ENCODE measurements at places on chromosomes 7 and 10.

- no peak for DNase-seq
Measured at GRCh38 chr7:91082852-91083495, 181.3 kb upstream of the FZD1 start.

- no peak for DNase-seq
Measured at GRCh38 chr7:155685070-155685790, 40.8 kb downstream of the RBM33 start.

DNA sequence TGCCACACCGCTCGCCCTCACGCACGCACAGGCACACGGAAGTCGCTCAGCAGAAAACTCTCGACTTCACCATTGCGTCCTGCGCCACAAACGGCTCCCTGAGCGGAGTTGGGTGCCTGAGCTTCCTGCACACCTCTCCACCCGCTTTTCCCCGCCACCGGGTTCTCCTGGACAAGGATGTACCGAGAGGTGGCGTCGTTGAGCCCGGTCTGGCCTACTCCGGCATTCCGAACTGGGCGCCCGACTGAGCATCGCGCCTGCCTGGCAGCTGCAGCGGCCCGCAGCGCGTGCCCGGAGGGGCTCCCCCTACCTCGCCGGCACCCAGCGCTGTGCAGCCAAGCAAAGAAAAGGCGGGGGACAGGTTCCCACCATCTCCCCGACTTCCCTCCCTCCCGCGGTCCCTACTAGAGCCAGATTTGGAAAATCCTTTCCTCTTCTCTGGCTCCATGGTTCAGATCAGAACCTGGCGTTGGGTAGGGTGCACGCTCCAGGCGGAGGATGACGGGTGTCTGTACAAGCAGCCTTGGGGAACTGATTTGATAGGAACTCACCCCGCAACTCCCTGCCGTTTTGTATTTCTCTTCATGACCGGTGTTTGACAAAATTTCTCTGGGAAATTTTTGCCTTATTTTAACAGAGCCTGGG lies 1.7 kb downstream of the SORCS3 start:
- no peak for DNase-seq

DNA sequence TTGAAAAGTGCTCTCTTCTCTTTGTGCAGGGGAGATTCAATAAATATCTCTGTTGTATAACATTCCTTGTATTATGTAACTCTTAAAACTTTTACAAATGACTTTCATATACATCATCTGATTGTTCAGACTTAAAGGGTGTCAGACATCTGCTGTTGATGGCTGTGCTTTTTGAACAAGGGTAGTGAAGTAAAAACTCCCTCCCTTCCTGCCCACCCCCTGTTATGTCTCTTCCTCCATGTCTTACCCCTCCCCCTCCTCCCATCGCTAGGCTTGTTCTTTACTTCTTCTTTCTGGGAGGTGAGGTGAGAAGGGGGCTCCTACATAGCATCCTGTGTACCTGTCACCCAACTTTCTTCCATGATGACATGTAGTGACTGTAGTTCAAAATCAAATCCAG lies 23.4 kb upstream of the ABCB4 start:
- DNase-seq, result no peak

DNA sequence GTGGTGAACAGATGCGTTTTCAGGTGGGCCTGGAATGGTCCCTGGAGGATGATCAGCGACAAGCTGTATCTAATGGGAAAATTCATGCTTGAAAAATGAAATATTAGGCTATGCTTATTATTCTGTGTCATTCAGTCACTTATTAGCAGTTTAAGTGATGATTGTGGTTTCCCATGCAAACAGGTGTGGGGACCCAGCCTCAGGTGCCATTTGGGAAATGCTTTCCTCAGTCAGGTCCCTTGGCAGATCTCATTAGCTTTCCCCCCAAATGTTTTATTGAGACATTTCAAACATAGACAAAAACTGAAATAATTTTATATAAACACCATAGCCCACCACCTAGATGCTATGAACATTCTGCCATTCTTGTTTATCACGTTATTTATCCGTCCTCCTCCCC lies 411 bp upstream of the SNX10 start:
- DNase-seq, result no peak

- DNase-seq, result no peak
Measured at GRCh38 chr10:25398680-25399079, 223.9 kb downstream of the GPR158 start.

GRCh38 chr10:118501637-118502440 lies 93.6 kb downstream of the PRLHR start:
- DNase-seq, result no peak

GRCh38 chr10:110075686-110076085 lies 67.9 kb downstream of the ADD3 start:
- no peak for DNase-seq

GRCh38 chr7:147894271-147894670 lies 696.3 kb upstream of the C7orf33 start:
- DNase-seq, result no peak

DNA sequence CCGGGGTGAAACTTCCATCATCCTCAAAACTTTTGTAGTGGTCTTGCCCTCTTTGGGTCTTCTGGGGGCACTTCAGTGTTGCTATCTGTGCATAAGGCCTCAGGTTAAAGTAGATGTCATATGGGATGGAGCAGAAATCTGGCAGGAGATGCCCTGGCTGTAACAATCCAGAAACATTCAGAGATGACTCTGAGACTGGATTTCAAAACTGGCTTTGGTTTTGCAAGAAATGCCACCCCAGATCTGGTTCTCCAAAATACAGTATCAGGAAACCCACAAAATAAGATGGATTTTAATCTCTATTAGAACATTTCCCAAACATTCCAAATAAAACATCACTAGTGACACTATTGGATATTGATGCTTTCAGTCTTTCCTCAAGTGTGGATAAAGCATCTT lies 191.5 kb downstream of the REEP3 start:
- DNase-seq, result no peak

DNA sequence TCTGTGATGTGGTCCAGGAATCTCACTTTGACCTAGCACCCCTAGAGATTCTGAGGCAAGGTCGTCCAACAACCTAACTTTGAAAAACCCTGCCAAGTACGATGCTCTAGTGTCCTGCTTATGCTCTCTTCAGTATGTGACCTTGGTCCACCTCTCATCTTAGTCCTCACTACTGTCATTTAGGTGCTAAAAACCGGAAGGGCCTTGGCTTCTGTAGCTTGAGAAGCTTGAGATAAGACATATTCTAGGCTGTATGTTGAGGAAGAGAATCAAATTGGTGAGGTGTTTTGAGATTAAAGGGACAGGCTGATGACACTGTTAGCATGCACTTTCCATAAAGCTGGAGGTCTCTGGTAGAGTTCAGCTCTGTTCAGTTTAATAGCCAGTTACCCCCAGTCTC lies 57.0 kb upstream of the MTPN start:
- no peak for DNase-seq

DNA sequence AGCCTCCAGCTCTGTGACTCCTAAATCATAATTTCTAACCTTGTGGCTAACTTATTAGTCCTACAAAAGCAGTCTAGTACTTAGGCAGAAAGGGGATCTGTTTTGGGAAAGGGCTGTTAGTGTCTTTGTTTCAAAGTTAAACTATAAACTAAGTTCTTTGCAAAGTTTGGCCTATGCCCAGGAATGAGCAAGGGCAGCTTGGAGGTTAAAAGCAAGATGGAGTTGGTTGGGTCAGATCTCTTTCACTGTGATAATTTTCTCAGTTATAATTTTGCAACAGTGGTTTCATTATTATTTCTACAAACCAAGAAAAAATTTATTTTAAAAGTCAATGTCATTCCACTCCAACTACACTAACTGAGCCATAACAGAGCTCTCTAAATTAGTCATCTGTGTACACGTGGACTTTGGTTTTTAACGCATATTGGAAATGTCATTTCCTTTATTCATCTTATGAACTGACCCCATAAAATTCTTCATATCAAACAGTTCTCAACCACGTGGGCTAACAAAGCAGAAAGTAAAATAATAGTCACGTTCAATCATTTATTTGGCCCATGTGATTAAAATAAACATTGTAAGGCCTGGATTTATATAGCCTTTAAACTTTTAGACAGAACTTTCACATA lies 143.2 kb upstream of the C7orf33 start:
- no peak for DNase-seq

GRCh38 chr7:157410831-157411556 lies 74.2 kb downstream of the DNAJB6 start:
- no peak for DNase-seq

DNA sequence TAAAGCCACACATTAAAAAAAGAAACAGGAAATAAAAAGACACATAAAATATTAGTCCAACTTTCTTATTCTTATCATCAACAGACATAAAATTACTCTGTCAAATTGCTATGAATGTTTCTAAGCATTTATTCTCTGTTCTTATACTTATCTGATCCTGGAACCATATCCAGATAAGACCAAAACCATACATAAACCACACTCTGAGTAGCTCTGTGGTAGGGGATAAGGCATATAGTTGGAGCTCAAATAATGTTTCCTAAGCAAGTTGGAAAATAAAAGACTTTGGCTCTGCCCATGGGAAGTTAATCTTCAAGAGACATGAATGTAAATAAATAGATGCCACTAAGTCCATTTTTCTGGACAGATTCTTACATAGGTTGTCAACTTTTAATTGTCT lies 103.1 kb upstream of the PLXDC2 start:
- DNase-seq, result no peak

- no peak for DNase-seq
Measured at GRCh38 chr7:141039376-141039775, 24.6 kb upstream of the MRPS33 start.

DNA sequence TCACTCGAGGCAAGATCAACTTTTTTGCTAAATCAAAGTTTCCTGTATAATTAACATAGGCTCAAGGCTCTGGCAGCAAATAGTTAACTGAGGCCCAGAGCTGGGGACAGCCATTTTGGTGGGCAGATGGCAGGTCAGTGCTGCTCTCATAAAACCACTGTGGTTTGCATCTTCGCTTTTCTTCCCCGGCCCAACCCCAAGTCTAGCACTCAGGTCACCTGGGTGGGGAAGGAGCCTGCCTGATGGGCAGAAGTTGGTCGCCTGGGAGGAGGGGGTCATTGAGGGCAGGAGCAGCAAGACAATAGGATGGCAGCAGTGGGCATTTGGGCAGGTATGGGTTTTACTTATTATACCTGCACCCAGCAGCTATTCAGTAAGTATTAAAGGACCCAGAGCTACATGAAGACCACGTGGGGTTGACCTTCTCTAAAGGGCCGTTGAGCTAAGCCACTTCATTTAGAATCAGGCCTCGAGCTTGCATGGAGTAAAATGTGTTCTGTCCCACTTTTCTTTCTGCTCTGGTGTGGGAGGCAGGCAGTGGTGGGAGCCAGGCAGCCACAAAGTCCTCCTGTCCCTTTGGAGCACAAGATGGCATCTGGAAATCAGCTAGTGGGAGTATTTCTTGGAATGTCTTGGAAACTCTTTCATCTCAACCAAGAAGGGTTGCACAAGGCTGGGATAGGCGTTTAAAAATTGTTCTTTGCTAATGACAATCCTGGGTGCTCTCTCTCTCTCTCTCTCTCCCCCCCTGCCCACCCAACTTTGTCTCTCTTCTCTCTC lies 133.4 kb downstream of the SPAG6 start:
- no peak for DNase-seq

DNA sequence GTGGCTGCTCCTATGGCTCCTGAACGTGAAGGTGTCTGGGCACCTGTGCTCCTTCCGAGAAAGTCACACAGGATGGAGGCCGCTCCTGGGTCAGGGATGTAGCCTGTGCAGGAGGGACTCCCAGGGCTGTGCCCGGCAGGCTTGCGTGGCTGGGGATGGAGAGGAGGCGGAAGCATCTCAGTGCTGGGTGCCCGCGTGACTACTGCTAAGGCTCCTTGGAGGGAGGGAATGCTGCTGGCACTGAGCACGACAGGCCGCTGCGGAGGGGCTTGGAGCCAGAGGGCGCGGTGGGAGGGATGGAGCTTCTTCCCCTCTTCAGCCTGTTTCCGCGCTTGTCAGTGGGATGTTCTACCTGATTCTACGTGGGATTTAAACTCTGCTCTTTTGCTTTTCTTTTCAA lies 35.0 kb downstream of the ADCY1 start:
- no peak for DNase-seq

DNA sequence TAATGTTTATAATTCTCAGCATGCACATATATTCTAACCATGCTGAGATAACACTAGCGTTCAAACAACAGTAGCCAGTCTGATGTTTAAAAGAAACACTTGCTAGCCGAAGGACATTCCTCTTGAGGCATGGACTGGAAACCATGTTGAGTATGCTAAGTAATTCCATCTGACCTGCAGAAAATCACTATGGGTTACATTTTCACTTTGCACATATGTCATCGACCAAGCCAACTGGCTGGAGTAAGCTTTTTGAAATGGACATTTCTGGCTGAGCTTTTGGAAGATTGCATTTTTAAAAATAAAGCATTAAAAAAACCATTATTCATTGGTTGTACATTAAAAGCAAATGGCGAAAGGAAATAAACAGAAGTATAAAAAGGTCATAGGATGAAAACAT lies 88.2 kb downstream of the BBS9 start:
- no peak for DNase-seq

- DNase-seq, result no peak
Measured at GRCh38 chr7:24952464-24952863, 27.5 kb downstream of the OSBPL3 start.

DNA sequence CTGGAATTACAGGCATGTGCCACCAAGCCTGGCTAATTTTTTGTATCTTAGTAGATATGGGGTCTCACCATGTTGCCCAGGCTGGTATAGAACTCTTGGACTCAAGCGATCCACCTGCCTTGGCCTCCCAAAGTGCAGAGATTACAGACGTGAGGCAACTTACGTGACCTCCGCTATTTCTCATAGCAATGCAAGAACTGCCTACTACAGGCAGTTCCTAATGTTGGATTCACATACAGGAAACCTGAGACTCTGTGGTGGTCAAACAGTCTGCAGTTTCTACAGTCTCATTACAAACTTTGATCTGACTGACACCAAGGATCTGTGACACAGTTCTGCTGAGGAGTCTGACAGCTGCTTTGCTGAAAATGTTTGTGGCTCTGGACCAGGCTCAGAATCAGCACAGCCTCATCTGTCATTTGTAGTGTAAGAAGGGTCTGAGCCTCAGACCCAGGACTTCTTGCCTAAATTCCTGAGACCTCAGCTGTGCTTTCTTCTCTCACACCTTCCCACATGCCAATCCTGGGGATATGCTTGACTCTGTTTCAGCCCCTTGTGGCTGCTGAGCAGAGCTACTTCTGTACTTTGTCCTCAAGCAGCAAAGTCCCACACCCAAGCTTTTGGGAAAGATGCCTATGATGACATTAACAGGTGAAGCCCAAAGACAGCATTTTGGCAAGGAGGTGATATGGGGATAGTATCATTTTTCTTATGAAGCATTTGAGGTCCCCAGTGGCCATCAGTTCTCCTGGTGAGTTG lies 48.0 kb upstream of the CYP2C9 start:
- DNase-seq, result no peak

GRCh38 chr7:134191876-134192275 lies 64.7 kb downstream of the LRGUK start:
- no peak for DNase-seq

Measured in stimulated activated CD4-positive, alpha-beta T cell treated with anti-CD3 and anti-CD28 coated beads, Interleukin-1b, Interleukin-23, amount 100 ng/mL, for 24 hours (primary cell).